ENCODE measurements at places on chromosomes 3 and 15.

DNA sequence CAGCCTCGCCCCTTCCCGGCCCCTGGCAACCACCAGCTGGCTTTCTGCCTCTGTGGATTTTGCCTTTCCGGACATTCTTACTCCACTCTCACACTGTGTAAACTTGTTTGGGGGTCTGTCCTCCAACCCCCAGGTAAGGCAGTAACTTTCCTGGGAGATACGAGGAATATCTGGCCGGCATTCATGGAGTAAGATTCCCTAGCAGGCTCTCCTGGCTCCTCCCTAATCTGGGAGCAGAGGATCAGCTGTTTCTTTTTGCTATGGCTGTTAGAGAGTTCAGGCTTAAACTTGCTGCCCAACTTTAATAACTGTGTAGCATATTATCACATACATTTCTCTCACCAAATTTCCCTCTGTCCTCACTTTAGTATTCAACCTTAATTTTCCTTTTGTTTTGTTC is 64.3 kb downstream of the IGF2BP2 start:
- DNase-seq, result no peak

- no peak for DNase-seq
Measured at GRCh38 chr3:64073158-64073761, 50.0 kb upstream of the PSMD6 start.

DNA sequence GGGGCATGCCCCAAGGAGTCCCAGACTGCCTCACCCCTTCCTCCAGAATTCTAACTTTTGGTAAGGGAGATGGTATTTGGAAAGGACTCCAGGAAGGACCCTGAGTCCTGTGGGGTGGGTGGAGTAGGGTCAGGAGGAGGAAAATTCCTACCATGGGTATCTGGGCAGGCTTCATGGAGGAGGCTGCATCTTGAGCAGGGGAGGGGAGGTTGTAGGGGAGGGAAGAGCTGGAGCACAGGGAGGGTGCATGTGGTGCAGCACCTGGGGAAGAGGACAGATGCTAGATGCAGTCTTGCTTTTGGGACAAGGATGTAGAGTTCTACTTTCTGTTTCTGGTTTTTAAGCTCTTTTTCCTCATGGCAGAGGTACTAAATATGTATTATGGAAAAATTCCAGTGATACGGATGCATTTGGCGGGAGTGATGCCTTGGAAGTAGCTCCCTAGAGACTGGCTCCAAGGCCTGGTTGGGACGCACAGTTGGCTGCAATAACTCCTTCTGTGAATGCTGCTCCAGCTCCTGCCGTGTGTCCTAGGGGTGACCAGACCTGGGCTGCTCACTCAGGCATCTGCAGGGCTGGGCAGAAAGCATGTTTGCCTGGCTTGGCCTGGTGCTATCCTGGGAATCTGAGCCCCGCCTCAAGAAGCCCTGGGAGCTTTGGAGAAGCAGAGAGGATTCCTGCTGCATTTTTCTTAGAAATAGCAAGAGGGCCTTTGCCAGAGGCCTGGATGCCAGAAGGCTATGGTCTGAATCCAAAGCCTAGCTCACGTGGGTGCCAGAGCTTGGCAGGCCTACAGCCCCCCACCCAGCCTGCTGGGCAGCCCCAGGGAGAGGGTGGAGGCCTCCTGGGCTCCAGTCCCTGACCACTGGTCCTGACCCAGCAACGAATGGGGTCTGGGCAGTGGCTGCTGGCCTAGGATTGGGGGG is 10.1 kb downstream of the SEMA3F start:
- DNase-seq, result no peak

DNA sequence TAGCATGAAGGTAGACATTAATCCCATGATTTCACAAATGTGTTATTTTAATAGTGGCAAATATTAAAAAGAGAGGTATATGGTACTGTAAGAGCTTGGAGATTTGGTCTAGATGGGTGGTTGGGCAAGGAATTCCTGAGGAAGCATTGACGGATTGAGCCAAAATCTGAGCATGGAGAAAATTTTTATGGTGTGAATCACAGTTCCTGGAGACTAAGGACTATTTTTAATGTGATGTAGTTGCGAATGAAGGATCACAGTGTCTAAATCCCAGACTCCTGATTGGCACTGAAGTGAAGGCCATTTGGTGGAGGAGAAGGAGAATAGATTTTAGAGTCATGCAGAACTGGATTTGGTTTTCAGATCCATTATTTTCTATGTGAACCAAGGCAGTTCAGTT is 188.7 kb upstream of the FEZF2 start:
- no peak for DNase-seq

DNA sequence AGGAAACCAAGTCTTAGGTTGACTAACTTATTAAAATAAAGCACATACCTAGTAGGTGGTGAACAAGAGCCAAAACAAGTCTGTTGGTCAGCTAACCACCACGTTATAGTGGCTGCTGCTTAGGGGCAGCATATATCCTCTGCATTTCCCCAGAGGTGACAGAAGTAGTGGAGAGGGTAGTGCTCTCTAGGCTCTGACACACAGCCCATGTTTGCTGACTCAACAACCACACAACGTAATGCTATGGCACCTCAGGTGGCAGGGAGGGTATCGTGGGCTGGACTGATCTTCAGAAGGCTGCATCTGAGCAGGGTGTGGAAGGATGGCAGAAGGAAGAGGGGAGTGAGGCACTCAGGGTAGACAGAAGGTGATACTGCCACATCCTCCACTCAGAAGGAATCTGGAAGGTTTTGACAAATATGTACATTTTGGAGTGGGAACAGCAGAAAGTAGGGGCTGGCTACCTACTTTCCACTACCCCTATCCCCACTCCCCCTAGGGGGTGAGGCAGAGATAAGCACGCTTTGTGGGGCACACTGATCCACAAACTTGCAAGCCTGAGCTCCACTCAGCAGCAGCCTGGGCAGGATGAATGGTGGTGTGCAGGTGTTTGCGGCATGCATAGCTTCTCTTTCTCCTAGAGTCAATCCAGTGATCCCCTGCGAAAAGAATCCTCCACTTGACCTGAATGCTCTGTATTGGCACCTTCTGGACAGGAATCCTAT is 178.1 kb downstream of the RORA start:
- no peak for DNase-seq

- DNase-seq, result no peak
Measured at GRCh38 chr3:168034152-168034928, 61.4 kb downstream of the GOLIM4 start.

DNA sequence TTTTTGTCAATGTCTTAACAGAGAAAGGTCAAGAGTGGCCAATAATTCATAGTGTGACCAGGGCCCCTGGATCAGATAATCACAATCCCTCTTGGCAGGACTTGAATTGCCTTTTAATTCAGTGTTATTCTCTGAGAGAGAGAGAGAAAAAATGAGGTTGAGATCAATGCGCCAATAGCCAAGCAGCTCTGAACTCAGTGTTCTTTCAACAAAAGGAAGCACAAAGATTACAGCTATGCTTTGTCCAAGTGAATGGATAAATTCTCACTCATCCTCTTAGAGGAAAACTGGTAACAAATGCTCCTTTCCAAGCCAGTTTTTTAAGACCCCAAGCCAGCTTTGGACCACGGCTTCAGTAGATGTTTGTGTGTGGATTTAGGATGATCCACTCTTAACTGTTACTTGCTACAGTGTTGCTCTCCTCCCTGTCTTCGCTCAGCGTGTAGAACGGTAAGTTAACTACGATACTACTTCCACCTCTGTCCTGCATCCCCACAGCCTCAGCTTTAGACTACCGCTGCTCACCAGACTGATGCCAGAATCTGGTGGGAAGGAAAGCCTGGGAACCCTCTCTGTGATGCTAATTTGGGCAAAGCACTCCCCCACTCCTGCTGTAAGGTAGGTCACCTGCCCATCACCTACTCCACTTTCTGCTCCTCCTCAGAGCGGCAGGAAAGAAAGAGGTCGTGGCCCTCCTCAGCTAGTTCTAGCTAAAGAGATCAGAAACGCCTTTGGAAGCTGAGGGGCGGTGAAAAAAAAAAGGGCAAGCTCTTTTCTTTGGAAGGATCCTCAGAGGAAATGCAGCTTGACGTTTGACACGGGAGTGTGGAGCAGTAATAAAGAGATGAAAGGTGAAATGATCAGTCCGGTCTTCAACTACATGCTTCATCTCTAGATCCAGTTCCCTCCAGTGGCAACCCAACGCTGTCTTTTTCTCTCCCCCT is 46.8 kb upstream of the LPP start:
- no peak for DNase-seq

GRCh38 chr15:64071931-64072765 is 21.5 kb downstream of the CIAO2A start:
- DNase-seq, result no peak

DNA sequence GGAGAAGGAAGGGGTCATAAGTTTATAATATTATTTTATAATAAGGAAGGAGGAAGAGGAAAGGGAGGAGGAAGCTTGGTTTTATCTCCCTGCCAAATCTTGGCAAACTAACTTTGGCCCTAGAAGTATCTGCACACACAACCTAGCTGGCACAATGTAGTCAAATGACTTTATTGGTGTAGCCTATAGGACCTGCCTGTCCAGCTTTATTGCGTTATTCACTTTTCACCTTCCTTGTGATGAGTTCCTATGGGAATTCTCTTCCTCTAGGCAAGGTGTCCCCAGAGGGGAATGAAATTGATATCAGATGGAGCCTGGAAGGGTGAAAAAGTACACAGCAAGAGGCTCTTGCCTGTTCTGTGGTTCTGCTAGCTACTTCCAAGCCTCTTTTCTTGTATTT is 111.2 kb upstream of the SLC25A36 start:
- no peak for DNase-seq
